Stimulated activated CD8-positive, alpha-beta memory T cell treated with anti-CD3 and anti-CD28 coated beads, Interleukin-12 subunit alpha, Interleukin-12 subunit beta, amount 100 ng/mL, for 1 hour (primary cell): ENCODE measurements at places on chromosomes 4 and X.

DNA sequence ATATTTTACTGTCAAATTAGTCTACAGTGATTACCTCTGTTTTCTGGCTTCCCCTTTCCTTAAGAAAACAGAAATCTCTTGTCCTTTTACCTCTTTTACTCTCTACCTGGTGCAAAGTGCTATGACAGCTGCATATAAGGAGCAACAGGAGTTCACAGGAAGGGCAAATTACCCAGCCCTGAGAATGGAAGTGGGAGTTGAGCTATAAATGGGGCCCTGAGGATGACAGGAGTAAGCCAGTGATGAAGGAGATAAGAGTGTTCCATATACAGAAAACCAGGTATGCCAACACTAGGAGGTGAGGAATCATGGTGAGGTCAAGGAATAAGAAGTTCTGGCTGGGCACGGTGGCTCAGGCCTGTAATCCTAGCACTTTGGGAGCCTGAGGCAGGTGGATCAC lies 4.5 kb upstream of the HSD17B13 start:
- no peak for DNase-seq

DNA sequence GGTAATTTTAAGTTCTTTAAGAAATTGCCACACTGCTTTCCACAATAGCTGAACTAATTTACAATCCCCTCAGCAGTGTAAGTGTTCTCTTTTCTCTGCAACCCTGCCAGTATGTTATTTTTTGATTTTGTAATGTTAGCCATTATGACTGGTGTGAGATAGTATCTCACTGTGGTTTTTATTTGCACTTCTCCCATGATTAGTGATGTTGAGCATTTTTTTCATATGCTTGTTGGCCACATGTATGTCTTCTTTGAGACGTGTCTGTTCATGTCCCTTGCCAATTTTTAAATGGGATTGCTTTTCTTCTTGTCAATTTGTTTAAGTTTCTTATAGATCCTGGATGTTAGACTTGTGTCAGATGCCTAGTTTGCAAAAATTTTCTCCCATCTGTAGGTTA lies 86.1 kb downstream of the BMP3 start:
- no peak for DNase-seq

DNA sequence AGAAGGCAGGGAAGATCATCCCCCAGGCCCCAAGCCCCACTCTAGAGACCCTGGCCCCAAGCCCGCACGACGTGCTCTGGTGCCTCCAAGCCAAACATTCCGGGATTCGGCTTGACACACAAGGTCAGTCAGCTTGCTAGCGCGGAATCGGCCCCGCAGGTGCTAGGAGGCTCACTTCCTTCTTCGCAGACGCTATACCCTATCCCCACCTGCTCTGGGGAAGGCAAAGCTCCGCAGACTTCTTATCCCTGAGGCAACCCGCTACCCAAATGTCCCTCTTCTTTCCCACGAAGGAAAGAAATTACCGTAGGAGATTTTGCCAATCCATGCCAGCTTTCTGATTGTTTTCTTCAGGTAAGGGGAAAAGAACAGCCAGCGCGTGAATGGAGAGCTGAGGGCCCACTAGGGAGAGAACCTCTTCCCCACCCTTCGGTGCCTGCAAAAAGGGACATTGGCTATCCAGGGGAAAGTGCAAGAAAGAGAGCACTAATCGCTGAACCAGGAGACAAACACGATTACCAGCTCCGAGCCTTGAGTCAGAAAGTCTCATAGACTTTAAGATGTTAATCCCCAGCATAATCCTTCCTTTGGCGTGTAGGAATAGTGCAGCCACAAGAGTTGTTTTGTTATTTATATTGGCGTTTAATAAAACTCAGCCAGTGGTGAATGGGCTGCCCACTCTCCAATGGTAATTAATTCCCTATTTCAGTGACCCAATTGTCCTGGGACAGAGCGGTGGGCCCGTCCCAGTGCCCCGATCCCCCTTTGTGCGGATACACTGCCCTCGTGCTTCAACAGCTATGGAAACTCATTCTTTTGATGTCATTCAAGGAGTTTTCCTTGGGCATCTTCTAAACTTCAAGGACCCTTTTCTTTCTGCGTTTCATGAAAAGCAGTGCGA lies 5.4 kb upstream of the NEUROG2 start:
- DNase-seq: no peak

DNA sequence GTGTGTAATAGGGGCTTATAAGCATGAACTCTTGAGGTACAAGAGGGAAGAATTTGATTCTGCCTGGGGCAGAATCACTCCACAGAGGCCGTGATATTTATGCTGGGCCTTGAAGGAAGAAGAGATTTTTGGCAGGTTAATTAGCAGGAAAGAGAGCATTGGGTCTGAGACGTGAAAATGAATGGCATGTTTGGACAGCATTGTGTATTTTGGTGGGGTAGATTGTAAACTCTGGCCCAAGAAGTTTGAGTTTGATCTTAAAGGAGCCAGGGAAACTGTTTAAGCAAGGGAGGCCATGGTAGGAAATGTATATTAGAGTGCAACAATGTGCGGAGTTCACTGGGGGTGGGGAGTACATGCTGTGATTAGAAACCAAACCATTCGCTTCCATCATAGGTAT lies 62.4 kb downstream of the NPNT start:
- DNase-seq: no peak

DNA sequence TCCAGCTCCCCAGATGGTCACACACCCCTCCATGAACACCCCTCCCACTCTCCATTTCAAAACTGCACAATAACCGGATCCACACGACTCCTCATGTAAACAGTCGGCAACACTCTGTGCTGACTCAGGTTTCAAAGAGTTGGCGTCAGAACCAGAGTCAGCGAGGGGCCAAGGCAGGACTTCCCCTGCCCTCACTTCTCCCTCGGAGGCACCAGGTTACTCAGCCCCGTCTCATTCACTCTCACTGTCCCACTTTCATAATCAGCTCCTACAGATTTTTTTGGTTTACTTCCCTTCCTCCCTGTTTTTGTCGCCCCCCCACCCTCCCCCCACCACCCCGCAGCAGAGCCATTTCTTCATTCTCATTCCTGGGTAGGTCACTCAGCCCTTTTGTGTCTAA lies 2.7 kb upstream of the TIMP1 start:
- DNase-seq: no peak

- DNase-seq: no peak
Observed at GRCh38 chr4:104879367-104879766, 267.3 kb upstream of the TET2 start.

GRCh38 chr4:109199585-109199984 lies 102.9 kb downstream of the COL25A1 start:
- DNase-seq: no peak

GRCh38 chrX:155113097-155113496 lies 41.8 kb downstream of the BRCC3 start:
- no peak for DNase-seq

DNA sequence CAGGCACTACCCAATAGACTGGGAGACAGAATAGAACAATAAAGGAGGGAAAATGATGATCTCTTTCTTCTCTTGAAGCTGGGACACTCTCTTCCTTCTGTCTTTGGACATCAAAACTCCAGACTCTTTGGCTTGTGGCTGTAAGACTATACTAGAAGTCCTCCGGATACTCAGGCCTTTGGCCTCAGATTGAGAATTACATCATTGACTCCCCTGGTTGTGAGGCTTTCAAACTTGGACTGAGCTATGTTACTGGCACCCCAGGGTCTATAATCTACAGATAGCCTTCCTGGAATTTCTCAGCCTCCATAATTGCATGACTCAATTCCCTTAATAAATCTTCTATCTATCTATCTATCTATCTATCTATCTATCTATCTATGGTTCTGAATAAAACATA lies 294.2 kb upstream of the CT83 start:
- no peak for DNase-seq

- DNase-seq: no peak
Observed at GRCh38 chr4:26334366-26334765, 13.6 kb downstream of the RBPJ start.

GRCh38 chrX:27132862-27133261 lies 330.3 kb downstream of the PPP4R3C start:
- DNase-seq: no peak

DNA sequence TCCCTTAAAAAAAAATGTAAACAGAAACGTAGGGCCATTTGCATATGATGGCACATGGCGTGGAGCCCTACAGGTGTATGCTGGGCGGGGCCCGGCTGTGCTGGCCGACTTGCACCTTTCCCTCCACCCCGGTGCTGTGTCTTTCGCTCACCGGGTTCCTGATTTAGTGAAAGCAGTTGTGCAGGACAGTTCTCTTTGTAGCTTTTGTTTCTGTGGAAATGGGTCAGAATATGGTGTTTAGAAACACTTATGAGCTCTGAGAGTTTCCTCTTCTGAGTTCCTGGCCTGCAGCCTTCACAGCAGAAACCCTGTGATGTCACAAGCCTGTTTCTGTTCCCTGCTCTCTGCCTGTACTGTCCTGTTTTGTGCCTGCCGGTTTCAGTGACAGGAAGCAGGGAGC lies 22.5 kb upstream of the MSANTD1 start:
- no peak for DNase-seq

- DNase-seq: no peak
Observed at GRCh38 chrX:40391662-40392061, 189.1 kb upstream of the ATP6AP2 start.

GRCh38 chr4:118289794-118290193 lies 63.0 kb downstream of the PRSS12 start:
- DNase-seq: no peak
